ENCODE measurements at places on chromosomes 6 and 20.

DNA sequence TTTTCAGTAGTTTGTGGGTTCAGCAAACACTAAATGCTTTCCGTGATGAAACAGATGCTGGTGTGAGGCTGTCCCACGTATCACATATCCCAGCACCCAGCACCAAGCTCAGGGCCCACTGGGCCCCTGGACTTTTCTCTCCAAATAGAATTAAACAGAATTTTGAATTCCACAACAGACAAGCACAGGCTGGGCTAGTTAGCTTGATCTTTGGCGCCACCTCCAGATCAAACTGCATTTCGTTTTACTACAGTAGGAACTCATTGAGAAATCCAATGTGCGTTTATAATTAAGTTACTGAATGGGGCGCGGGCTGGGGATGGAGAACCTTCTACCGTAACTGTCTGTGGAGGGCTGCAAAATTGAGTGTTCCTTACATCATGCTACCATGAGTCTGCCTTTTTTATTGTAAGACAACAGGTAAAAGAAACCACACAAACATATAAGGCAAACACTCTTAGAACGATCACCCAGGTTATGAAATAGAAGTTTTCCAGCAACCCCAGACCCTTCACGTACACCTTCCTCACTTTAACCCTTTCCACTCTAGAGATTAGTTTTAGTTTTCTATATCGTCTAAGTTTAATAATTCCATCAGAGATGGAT lies 107.8 kb downstream of the ZFP64 start:
- DNase-seq = peak; percentile 25

DNA sequence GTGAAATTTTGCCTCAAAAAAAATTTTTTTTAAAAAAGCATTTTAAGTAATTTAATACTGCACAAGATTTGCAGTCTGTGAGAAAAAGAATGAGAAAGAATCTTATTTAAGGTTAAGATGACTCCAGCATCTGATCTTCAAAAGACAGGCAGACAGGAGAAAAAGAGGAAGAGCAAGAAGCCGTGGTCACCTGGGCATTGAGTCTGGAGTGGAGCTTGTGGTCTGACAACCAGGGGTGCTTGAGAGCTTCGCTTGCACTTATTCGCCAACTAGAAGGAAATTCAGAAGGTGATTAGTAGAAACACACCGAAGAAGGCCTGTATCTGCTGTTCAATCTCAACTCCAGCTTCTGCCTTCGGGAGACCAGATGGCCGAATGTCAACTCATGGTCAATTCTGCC lies 75.9 kb downstream of the MYLK4 start:
- DNase-seq = no peak

DNA sequence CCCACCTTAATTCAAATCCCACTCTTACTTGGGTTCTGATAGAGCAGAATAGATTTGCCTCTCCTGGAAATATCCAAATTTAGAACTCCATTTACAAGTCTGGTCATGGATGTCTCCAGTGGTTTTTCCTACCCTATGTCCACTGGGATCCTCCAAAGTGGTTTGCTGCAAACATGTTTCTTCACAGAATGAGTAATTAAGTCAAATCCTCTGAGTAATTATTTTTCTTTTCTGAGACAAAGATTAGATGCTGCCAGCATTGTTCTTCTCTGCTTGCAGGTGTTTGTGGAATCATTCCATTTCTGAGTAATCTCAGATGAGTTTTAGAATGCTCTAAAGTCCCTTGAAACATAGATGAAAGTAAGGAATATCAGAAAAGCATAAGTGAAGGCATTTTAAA lies 21.9 kb downstream of the DTD1 start:
- peak; percentile 36 for DNase-seq

DNA sequence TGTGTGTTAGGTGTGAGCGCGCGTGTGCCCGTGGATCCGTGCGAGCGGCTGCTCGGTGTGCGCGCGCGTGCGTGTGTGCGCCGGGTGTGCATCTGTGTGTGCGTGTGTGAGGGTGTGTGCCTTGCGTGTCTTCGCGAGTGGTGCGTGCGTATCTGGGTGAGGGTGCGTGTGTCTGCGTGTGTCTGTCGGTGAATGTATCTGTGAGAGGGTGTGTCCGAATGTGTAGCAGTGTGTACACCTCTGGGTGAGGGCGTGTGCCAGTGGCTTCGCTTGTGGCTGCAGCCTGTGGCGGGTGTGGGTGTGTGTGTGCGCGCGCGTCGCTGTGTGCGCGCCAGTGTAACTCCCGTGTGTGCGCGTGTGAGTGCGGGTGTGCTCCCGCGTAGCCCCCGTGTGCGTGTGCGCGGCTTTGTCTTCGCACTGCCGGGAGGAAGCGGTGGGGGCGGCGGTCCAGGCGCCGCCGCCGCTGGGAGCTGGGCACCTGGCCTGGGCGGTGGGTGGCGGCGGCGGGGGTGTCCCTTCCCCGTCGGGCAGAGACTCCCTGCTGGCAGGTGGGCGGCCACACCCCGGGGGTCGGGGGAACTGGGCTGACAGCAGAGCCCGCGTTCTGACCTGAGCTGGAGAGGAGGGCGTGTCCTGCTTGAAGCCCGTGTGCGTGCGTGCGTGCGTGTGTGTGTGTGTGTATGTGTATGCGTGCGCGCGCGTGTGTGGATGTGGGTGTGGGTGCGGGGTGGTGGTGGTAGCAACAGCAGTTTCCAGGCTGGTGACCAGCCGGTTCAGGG lies 61.3 kb upstream of the EPB41L1 start:
- DNase-seq = peak; percentile 44

GRCh38 chr6:77292564-77293546 lies 170.4 kb downstream of the HTR1B start:
- peak; percentile 78 for DNase-seq

Data from mammary epithelial cell (primary cell).